ENCODE measurements at places on chromosomes 12 and 14. TPM values are rescaled to one million over a fixed set of nuclear protein-coding genes. Genes with fewer than 3 reads are reported as not detected.

The MYO1H gene
- total RNA-seq: not detected

The POTEG gene
- not detected for total RNA-seq

The GMPR2 gene
- total RNA-seq: 35.6 TPM

DNA sequence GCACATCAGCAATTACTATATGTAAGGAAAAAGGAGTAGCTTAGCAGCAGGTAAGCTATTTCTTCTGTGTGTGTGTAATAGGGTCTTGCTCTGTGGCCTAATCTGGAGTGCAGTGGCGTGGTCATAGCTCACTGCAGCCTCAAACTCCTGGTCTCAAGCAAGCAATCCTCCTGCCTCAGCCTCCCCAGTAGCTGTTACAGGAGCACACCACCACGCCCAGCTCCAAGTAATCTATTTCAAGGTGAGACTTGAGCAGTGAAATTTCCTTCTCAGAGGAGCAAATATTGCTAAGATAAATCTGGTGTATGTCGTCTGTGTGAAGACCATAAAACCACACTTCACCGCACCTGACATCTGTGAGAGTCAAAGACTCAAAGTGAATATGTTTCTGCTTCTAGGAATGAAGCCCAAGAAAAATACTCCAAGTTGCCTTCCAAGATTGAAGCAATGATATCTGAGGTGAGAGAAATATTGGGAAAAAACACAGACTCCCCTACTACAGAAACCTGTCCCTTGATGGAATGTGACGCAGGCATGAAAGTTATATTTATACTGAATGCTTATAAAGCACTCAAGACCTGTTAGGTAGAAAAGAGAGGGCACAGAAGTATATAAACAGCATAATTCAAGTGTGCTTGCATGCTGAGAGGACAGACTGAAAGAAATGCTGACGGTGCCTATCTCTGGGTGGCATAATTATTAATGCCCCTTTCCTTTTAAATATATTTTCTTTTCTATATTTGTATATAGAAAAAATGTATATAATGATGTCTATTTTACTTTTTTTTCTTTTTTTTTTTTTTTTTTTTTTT, 2.5 kb upstream of the SELPLG start:
- no peak for DNase-seq

DNA sequence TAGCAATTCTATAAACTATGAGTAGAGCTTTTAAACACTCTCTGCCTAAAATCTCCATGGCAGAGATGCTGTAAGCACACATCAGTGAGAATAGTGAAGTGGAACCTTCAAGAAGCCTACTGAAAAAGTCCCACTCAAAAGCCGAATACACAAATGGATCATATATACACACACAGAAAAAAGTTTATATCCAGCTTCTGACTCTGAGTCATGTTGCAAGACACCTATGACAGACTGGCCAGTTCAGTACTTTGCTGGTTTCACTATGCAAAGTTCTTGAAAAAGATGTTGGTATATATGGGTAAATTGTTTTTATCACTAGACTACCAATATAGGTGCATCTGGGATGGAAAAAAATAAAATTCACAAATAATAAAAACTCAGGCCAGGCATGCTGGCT, 126.1 kb downstream of the KCNK10 start:
- no peak for DNase-seq

GRCh38 chr12:92271341-92271740, 125.7 kb upstream of the BTG1 start:
- no peak for DNase-seq

DNA sequence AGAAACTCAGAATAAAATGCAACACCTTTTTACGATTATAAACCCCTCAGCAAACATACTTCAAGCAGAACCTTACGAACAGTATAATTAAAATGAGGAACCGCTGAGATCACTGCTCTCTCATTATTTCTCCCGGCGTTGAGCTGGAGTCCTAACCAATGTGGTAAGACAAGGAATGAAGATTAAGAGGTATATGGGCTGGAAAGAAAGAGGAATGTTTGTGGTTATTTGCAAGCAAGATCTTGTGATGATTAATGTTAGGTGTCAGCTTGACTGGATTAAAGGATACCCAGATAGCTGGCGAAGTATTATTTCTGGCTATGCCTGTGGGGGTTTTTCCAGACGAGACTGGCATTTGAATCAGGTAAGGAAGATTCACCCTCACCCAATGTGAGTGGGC, 10.3 kb upstream of the ZNF84 start:
- DNase-seq: no peak

DNA sequence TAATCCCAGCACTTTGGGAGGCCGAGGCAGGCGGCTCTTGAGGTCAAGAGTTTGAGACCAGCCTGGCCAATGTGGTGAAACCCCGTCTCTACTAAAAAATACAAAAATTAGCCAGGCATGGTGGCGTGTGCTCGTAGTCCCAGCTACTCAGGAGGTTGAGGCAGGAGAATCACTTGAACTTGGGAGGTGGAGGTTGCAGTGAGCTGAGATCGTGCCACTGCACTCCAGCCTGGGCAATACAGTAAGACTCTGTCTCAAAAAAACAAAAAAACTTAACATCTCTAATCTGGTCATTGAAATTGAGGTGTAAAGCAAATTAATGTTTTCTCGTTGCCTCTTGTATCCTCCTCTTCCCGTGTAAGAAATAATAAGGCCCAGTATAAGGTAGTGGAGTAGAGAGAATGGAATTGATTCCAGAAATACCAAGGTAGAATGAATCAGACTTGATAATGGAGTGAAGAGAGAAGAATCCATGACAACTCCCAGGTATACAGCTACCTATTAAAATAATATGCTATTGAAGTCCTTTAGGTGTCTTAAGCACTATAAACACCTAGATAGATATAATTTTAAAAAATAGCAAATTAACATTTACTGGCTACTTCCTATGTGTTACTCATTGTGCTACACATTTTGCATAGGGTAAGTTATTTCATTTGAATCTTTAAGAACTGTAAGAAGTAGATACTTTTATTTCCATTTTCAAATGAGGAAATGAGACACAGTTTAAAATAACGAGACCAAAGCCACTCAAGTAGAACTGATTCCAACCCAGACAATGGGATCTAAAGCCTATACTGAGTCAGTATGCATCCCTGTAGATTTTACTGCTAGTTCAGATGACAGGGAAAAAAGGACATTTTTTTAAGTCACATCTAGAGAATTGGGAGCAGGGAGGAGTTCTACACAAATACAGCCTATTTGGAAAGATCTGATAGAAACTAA, 23.2 kb downstream of the RAP1B start:
- no peak for DNase-seq

GRCh38 chr14:61876362-61877034, 114.3 kb downstream of the SNAPC1 start:
- DNase-seq: no peak

DNA sequence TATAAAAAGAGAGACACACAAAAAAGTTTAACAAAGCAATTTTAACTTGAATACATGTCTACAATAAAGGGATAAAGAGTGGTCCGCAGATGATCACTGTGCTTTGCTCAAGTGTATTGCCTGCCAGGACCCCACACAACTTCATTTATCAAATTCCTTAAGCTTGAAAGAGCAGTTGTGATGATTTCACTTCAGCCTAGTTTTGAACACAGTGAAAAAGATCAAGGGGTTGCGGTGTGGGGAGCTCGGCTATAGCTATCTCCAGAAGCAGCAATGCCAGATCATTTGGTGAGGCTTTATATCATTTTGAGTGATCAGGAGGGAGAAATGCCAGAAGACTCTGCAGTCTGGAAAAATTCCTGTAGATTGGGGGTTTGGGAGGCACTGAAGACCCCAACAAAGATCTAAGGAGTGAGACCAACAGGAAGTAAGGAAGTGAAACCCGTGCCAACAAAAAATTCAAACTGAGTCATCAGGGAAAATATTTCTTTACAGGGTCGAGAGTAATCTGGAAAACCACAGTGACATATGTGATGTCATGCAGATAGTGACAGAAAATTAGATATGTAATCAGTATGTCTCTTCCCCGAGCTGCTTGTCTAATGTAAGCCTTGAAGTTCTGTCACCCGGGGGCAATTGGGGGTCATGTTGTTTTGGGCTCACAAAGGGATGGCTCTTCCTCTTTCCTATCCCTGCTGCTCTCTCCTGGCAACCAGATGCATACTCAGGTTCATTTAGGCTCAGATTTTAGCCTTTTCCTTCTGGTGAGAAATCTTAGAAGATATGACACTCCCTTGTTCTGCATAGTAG, 221.8 kb downstream of the MSRB3 start:
- DNase-seq: no peak

DNA sequence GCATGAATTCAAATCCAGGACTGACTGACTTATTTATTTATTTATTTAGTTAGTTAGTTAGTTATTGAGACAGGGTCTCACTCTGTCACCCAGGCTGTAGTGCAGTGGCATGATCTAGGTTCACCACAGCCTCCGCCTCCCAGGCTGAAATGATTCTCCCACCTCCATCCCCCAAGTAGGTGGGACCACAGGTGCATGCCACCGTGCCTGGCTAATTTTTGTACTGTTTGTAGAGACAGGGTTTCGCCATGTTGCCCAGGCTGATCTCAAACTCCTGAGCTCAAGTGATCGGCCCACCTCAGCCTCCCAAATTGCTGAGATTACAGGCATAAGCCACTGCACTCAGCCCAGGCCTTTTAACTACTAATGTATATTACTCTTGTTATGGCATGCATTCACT, 36.0 kb downstream of the BTG1 start:
- DNase-seq: no peak

DNA sequence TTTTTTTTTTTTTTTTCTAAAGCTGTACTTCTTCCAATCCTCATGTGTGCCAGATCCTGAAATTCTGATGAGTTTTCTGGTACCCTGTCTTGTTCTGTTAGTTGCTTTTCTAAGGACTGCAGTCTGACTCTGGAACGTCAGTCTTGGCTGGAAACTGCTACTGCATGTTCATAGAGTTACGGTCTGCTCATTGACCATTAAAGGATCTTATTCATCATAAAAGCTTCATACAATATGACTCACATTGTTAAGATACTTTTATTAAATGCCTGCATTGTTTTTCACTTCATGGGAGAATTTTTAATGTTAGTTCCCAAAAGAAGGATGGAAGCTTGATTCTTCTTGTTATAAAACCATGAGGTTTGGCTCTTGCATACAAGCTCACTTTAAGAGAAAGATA, 233.6 kb downstream of the SYT10 start:
- DNase-seq: no peak

DNA sequence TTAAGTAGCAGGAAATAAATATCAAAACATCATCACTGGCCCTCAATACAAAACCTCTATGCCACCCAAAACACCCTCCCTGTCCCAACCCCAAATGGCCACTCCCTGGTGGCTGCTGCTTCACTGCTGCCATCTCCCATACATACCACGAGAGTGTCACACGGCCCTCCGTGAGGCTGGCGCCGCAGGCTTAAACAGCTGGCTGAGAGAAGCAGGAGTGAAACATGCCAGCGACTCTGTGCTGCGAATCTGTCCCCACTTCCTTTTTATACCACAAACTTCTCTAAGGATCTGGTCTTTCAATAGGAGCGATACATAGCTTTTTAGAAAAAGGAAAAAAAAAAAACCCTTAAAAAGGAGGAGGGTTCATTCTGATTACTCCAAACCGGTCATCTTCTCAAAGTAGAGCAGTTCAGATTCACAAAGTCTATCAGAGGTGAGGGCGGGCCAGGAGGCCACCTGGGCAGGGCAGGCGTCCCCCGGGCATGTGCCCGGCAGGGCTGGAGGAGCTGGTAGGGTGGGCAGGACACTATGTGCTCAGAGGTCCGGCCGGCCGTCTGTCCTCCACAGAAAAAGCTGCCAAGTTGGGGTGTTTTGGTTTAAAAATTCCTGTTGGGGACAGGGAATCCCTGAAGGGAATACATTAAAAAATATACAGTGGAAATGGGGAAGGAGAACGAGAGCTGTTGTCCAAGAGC, 26.5 kb downstream of the MAX start:
- no peak for DNase-seq

DNA sequence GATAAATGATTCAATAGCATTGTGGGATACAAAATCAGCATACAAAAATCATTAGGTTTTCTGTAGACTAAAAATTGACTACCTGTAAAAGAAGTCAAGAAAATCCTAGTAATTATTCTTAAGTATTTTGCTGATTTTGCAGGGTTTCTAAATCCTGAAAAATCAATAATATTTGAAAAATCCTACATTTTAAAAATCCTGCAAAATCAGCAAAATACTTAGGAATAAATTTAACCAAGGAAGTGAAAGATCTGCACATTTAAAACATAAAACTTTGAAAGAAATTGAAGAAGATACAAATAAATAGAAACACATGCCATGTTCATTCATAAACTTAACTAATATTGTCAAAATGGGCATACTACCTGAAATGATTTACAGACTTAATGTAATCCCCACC, 517.7 kb downstream of the RERGL start:
- DNase-seq: no peak

DNA sequence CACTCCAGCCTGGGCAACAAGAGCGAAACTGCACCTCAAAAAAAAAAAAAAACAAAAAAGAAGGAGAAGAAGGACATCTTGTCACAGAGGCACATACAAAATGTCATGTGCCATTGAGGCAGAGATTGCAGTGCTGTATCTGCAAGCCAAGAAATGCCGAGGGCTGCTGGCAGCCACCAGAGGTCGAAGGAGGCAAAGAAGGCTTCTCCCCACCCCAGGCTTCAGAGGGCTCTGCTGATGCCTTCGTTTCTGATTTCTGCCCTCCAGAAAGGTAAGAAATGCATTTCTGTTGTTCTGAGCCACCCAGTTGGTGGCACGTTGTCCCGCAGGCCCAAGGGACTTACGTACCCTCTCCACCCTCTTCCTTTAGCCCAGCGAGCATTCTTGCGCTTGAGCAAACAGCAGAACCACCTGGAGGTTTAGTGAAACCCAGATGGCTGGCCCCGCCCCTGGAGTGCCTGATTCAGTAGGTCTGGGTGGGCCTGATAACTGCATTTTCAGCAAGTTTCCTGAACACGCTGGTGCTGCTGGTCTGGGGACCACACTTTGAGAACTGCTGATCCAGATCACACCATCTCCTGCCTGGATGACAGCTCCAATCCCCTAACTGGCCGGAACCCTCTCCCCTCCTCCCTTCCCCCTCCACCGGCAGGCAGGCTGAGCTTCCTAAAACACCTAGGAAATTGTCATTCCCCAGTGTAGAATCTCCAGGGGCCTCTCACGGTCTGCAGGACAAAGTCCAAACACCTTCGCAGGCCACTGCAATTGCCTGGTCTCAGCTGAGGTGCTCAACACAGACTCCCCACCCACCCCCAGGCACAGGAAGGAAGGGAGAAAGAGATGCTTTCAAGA, 21.1 kb upstream of the SCARB1 start:
- no peak for DNase-seq

GRCh38 chr14:64502887-64503433, 678 bp downstream of the ZBTB25 start:
- DNase-seq: no peak

Data from vagina (tissue), 2 donors.